ENCODE measurements at places on chromosomes 13 and 19. TPM values are rescaled to one million over a fixed set of nuclear protein-coding genes. Genes with fewer than 3 reads are reported as not detected.

DNA sequence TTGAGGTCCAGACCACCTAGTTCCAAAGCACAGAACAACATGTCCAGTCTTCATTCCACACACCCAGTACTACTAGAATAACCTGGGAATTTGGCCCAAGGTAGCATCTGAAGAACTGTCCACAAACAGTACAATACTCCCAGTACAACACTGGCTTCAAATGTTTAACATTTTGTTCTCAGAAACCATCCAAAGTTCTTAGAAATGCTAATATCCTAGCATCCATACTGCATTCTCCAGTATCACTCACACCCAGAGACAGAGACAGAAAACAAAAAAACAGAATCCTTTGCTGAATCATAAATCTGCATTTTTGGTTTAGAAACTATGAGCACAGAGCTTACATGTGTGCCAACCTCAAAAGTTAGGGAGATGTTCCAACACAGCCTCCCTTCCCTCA lies 490.8 kb downstream of the FOXO1 start:
- no peak for DNase-seq

DNA sequence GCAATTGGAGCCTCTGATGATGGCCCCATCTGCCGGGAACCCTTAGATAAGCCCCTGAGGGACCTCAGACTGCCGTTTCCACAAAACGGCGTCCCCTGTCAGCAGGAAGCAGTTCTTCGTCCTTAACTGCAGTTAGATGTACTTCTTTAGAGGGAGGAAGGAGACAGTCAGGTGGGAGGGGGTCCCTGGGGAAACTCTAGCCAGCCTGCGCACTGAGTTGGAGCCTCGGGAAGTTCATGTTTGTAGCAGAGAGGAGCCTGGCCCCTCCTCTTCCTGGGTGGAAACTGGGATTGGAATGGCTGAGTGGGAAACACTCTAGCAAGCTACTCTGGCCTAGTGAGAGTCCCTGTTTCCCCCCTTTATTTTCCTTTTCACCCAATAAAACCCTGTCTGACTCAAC lies 612.4 kb downstream of the PCDH9 start:
- DNase-seq = no peak

GRCh38 chr19:16535381-16535780 lies 6.9 kb downstream of the CHERP start:
- no peak for DNase-seq

DNA sequence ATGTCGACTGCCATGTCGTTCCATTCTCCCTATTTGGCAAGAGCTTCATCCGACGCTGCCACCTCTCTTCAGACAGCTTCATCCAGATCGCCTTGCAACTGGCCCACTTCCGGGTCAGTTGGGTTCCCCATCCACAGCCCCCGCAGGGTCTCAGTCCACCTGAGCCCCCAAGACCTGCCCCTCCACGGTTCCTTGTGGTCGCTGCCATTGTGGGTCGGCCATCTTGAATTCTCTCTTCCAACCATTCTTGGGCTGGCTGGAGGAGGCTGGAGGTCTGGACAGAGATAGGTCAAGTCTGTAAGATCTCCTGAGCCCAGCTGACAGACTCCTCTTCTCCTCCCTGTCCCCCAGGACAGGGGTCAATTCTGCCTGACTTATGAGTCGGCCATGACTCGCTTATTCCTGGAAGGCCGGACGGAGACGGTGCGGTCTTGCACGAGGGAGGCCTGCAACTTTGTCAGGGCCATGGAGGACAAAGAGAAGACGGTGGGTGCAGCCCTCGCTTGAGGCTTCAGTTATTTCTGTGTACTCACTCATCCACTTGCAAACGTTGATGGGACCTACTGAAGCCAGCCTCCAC lies 19.5 kb downstream of the CPT1C start:
- DNase-seq = no peak

DNA sequence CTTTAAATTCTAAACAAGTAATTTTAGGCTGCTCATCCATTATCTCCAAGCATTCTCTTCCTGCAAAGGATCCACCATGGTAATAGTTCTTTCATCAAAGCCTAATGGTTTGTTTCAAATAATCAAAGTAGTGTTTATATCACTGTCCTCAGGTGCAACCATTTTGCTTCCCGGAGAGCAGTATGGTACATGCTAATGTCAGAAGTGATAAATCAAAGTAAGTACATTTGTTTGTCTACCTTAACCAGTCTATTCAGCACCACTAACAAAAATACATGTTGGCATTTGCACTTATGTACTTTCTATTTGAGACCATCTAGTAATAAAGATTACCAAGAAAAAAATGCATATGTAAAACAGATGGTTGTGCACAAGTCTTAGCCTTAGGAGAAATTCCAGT lies 37.5 kb downstream of the DACH1 start:
- DNase-seq = no peak

GRCh38 chr13:68697551-68697950 lies 1410.1 kb upstream of the ATXN8OS start:
- DNase-seq = no peak

DNA sequence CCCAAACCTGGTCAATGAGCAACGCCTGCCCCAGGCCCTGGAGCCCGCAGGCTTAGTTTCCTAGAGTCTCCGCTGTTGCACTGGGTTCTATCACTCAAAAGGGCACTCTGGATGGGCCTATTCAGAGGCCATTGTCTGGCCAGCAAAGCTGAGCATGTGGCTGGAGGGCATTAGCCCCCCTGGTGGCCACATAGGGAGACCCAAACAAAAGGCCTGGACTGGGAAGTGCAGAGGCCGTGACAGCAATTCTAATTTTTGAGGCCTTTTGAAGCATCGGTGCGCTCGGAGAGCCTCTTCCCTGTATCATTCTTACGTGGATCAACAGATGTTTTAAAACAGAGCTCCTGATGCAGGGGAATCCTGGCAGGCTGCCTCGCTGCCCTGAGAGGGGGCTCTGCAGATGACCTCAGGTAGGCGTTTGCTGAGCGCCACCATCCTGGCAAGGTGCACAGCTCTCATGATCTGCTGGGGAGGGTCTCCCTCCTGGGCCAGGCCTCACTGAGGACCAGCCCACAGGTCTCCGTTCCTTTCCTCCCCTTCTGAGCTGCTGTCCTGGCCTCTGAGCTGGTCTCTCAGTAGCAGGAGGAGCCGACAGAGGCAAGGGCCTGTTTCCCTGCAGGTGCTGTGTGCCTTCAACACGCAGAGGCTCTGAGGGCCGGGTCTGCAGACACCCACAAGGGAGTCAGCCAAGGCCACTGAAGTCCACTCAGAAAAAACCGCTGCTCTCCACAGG lies 190.5 kb downstream of the URI1 start:
- DNase-seq = no peak

GRCh38 chr13:111080642-111081041 lies 34.5 kb upstream of the ARHGEF7 start:
- DNase-seq = no peak

GRCh38 chr13:111319521-111319920 lies 921 bp upstream of the TEX29 start:
- DNase-seq = no peak

DNA sequence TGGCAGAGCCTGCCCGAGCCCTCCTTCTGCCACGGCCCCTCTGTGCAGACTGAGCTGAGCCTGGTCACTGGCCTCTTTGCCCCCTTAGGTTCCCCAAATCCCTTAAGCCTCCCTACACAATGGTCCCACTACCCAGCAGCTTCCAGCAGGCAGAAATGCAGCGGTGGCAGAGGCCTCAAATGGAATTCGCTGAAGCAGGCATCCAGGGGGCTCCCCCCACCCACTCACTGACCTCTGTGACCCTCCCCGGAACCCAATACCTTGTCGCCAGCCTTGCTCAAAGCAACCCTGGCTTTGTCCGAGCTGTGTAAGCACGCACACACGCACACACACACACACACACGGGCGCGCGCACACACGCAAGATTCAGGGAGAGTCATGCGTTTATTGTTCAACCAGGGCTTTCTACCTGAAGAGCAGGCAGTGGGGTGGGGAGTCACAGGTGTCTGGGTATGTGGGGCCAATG lies at the start of gene LIM2:
Gene LIM2 (minus strand): TSS at position 51 of the 466 bp plus-strand sequence. CDS start 531 bp downstream, outside the sequence.
- no peak for DNase-seq

DNA sequence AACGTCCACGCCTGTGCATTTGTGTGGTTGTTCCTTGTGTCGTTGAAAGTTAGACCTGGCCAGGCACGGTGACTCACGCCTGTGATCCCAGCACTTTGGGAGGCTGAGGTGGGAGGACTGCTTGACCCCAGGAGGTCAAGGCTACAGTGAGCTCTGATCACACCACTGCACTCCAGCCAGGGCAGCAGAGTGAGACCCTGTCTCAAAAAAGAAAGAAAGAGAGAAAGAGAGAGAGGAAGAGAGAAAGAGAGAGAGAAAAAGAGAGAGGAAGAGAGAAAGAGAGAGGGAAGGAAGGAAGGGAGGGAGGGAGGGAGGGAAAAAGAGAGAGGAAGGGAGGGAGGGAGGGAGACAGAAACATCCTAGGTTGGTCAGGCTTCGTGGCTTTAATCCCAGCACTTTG lies 5.1 kb downstream of the ZNF114 start:
- no peak for DNase-seq

DNA sequence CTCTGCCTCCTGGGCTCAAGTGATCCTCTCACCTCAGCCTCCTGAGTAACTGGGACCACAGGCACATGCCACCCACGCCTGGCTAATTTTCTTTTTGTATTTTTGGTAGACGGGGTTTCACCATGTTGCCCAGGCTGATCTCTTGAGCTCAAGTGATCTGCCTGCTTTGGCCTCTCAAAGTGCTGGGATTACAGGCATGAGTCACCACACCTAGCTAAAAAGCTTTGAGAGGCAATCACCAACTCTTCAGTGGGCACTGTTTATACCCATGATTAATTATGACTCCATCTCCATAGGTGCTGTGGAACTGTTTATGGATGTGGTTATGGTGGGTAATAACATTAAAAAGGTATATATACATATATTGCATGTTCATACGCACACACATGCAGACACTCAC lies 7.5 kb upstream of the RBM26 start:
- no peak for DNase-seq

DNA sequence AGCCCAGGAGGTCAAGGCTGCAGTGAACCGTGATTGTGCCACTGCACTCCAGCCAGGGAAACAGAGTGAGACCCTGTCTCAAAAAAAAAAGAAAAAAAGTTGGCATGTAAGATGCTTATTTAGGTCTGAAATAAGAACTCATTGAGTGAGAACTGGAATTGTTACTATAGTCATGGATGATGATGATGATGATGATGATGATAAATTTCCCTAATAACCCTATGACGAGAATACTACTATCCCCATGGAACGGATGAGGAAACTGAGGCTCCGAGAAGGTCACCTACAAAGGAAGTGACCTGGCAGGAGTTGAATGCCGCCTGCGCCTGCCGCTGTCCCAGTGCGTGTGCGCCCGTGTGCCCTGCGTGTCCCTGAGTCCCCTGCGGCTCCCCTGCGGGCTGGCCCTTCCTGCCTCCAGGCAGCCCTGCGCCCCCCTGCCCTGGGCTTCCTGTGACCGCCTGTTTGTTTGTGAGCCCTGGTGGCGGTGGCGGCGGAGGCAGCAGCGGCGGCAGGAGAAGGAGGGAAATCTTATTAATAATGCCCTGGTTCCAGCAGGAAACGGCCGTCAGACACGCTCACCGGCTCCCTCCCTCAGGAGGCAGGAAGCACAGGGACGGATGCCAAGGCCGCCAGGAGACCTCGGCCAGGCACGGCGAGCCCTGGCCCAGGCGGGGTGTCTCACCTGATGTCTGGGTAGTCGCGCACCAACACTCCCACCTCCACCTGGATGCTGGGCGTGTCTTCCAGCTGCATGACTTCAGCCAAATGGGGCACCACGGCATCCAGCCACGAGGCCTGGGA lies 29.6 kb downstream of the EXOC3L2 start:
- DNase-seq = peak; percentile 75

DNA sequence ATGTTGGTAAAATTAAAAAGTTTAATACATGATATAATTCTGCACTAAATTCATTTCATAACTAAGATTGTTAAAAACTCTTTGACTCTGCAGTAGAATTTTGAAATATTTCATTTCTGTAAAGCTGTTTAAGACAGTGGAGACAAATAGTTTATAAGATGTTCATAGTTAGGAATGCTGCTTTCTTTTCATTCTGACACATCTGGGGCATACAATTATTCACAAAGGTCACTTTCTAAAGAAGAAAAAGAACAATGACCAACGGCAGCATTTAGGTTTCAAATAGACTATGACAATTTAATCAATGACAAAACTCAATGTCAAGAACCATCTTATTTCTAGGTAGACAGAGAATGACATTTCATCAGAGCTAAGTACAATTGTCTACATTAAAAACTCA lies 1422.1 kb downstream of the PCDH9 start:
- no peak for DNase-seq

GRCh38 chr13:112964971-112965492 lies 4.0 kb upstream of the MCF2L start:
- DNase-seq = peak; percentile 60

- no peak for DNase-seq
Measured at GRCh38 chr13:38570706-38571105, 116.2 kb upstream of the FREM2 start.

DNA sequence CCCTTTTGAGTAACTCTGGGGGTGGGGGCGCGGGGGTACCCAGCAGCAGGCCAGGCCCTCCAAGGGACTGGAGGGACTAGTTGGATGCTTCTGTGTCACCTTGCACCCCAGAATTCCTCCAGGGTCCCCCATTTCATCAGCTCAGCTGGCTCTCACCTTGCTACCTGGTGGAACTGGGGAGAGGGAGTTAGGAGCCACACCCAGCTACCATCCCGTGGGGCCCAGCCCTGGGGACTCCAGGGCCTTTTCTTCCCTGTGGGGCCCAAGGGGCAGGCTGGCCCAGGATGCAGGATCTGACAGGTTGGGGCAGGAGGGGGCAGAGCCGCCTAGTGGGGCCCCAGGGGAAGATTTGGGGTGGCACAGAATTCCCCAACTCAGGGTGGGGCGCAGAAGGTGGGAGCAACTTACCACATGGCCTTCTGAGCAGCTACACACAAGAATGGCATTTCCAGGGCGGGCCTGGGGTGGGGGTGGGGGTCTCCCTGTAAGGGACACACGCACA lies 32.8 kb upstream of the NANOS3 start:
- no peak for DNase-seq

DNA sequence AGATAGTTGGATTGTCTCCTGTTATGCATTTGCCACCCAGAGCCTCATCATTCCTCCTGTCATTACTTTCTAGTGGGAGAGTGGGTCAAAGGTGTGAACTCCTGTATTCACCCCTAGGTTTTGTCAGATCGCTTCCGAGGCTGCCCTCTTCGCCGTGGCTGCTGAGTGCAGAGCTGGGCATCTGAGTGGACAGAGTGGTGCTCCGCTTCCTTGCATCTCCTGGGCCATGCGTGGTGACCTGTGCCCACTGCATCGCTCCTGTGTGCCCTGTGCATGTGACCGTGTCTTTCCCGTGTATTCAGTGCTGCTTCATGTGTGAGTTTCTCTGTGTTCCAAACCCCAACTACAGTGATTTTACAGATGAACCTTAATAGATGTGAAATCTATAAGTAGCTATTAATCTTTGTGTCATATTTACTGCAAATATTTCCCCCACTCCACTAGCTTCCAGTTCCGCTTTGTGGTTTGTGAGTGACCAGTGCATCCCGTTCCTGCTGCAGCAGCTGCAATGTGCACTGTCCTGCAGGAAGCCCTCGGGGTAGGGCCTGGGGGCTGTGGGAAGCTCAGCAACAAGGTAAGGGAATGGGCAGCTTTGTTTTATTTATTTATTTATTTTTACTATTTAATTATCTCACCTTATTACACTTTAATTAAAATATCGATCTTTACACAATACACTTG lies 53.1 kb downstream of the C13orf46 start:
- DNase-seq = no peak

SIGLEC8 gene
- not detected for polyA plus RNA-seq

TMC4 gene
- polyA plus RNA-seq = 39.7 TPM

SBSN gene
- polyA plus RNA-seq = not detected

PCDH9 gene
- 2.1 TPM for polyA plus RNA-seq

TMEM255B gene
- polyA plus RNA-seq = 10.4 TPM

SLITRK5 gene
- 2.6 TPM for polyA plus RNA-seq

MLLT1 gene
- 75.1 TPM for polyA plus RNA-seq

SPINT2 gene
- 239 TPM for polyA plus RNA-seq

ZNF383 gene
- 19.2 TPM for polyA plus RNA-seq
